Activated CD4-positive, alpha-beta T cell treated with anti-CD3 and anti-CD28 coated beads, Interleukin-2, amount 10 ng/mL, durations not matched to agents 7 days and 5 days (primary cell): ENCODE measurements at places on chromosomes 2 and 18. TPM values are rescaled to one million over a fixed set of nuclear protein-coding genes. Genes with fewer than 3 reads are reported as not detected.

DNA sequence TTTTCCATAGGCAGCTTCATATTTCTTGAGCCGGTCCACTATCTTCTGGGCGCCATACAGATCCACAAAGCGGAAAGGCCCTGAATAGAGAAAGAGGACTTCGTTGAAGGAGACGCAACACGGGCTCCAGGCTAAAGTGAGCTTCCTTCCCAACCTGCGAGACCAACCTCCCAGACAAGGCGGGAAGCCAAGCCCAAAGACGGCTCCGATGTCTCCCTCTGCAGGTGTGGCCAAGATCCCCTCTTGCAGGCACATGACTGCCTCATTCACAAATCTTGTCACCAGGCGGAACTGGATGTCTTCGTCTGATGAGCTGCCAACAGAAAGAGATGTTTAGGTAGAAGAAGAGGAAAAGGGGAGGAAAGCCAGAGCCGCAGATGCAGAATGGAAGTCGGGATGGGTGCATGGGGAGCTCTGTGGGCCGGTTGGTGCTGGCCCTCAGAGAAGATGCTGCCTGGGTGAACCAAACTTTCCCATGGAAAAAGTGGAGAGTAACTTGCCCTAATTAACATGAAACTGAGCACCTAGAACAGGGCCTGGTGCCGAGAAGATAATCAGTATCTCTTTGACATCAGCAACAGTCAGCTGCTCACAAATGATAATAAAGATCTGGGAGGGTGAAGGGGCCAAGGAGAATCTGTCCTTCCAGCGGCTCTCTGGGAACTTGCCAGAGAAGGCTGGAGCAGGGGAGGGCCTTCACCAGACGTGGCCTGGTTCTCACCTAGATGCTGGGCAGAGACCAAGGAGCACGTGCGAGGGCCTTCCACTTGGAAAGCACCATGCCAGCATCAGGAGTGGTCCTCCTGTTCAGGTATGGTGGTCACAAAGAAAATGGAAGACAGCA is 18.6 kb downstream of the GAREM2 start:
- no peak for DNase-seq

GRCh38 chr2:26574900-26575560 is 66.1 kb downstream of the CIB4 start:
- no peak for DNase-seq

Gene DOK6
- not detected for total RNA-seq

GRCh38 chr2:101692041-101692440 is 5.5 kb upstream of the MAP4K4 start:
- DNase-seq = no peak

DNA sequence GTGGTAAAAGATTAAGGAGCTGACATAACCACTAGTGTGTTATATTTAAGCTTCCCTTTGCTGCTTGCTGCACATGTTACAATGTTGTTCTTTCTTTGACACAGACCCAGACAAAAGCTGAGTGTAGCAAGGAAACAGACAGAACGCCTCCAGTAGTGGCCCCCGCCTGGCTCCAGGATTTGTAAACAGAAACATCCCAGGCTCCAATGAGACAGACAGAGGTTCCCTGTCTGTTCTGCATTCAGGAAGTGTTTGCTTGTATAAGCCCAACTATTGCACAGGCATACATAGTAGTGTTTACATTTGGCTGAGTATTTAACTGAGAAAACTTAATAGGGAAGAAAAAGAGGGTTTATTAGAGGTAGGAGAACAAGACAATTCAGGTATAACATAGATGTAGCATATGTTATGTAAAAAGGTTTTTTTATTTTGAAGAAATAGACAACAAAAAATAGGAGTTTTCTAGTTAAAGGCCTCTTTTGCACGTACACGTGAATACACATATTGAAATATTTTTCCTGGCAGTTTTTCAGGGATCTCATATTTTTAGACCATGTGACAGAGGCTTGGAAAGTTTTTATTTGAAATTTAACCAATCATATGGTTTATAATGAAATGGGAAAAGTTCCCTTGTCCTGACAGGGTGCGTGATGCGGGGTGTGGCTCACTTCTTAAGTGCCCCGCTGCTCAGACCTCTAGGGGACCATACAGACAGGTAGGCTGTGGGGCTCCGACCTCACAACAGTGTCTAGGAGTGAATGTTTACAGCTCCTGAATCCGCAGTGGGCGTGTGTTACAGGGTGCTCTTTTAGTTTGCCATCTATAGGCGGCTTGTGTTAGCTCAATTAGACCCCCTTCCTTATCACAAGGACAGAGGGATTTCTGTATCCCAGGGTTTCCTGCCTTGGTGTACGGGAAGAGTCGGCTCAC is 118.4 kb downstream of the BMPR2 start:
- DNase-seq = no peak

DNA sequence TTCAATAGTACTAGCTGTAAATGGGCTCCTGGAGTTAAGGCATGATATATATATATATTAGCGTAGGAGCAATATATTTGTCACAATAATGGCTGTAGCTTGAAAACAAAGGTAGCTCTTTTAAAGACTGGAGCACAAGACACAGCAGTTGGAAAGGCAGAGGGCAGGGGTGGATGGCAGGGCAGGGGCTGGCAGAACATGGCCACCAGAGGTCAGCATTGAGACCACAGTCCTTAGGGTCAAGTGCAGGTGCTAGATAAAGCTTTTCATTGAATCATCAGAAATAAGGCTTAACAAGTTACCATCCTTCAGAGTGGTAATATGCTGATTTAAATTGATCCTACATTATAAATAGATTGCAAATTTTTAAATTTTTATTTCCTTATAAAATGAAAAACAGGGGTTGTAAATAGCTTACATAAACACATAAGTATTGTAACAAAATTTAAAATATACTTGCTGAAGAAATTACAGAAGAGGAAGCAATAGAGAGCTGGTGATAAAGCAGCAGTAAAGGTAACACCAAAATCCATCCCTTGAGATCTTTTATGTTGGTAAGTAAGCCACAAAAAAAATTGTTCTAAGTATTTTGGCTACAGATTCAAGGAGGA is 161.2 kb upstream of the PIEZO2 start:
- peak; percentile 41 for DNase-seq

DNA sequence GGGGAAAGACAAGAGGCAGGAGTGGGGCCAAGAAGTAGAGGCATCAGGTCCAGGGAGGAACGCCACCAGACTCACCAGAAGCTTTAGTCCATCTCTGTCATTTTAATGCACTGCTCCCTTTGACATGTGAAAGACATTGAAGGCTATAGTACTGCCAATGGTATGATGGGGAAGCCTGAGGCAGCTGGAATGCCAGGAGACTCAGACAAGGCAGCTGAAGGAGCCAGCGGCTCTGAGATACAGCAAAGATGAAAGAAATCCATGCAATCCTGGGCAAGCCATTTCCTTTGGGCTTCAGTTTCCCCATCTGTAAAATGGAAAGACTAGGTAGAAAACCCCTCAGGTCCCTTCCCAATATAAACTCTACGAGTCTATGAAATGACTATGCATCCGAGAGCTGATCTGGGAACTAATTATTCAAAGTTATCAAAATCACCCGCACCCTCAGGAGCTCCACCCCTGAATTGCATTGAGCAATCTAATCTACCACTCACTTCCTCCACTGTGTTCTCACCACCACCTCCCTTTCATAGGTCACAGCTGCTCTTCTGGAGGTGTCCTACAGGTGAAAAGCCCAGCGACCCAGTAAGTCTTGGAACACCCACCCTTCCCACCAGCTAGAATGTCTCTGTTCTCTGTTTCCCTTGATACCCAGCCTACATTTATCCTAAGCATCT is 3.1 kb downstream of the CXCR2 start:
- DNase-seq = no peak

GRCh38 chr2:75632091-75632701 is 14.4 kb upstream of the MRPL19 start:
- DNase-seq = no peak

Gene FAM117B
- 24.9 TPM for total RNA-seq

DNA sequence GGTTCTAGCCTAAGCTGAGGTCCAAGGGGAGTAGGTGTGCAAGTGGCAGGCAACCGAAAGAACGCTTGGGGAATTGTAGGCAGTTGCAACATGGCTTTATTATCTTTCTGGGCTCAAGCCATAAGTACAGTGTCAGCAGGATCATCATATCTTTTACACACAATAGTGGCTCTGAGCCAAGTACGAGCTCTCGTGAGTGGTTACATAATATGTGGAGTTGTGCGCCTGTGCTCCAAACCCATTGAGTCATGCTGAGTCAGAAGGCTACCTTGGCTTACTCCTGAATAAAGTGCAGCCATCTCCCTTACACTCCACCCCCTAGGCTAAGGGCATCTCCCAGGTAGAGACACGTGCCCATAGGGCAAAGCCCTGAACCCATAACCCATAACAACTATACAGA is 233.9 kb downstream of the SATB2 start:
- DNase-seq = no peak

- DNase-seq = no peak
Observed at GRCh38 chr2:58794103-58794502, 553.0 kb upstream of the FANCL start.

DNA sequence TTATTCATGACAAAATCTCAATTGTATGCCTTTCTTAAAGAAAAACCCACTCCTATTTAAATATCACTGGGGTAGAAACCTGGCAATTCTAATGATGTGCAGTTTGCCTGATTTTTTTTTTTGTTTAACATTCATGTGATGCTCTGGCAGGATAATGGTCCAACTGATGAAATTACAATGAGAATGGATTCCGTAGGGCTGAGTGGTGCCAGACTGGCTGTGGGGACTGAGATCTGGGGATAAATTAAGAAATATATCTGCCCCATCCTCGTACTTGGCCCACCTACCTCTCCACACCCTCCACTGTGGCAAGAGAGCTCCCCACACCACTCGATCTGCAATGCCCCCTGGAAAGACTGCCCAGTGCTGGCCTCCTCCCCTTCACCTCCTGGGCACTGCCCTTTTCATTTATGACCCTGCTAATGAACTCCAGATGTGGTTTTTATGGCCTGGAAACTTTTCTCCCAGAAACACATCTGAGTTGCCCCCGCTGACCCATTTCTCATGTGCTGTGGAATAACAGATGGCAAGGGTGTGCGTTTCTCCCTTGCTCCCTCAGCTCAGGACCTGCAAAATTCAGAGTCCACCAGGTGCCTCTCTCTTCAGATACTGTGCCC is 33.0 kb upstream of the RPL37A start:
- no peak for DNase-seq

Gene B3GNT7
- total RNA-seq = not detected

- no peak for DNase-seq
Observed at GRCh38 chr2:33496726-33497125, 20.3 kb downstream of the RASGRP3 start.

Gene SKOR2
- total RNA-seq = not detected

DNA sequence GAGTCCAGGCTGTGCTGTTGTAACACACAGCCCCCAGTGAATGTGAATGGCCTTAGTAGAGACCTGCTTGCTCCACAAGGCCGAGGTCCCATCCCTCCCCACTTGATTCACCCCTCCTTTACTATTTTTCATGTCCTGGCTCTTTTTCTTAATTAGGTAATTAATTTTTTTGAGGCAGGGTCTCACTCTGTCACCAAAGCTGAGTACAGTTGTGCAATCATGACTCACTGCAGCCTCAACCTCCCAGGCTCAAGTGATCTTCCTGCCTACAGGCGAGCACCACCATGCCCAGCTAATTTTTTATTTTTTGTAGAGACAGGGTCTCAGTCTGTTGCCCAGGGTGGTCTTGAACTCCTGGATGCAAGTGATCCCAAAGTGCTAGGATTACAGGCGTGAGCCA is 19.3 kb downstream of the FBLN7 start:
- DNase-seq = no peak

DNA sequence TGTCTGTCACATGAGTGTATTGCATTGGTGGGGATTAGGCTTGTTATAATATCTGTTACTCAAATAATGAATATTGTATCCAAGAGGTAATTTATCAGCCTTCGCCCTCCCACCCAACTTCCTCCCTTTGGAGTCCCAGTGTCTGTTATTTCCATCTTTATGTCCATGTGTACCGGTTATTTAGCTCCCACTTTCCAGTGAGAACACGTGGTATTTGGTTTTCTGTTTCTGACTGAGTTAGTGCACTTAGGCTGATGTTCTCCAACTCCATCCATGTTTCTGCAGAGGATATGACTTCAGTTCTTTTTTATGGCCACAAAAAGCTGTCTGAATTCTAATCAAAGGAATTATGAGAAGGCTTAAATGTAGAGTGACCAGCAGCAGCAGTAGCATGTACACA is 104.0 kb upstream of the ARHGAP28 start:
- DNase-seq = no peak

DNA sequence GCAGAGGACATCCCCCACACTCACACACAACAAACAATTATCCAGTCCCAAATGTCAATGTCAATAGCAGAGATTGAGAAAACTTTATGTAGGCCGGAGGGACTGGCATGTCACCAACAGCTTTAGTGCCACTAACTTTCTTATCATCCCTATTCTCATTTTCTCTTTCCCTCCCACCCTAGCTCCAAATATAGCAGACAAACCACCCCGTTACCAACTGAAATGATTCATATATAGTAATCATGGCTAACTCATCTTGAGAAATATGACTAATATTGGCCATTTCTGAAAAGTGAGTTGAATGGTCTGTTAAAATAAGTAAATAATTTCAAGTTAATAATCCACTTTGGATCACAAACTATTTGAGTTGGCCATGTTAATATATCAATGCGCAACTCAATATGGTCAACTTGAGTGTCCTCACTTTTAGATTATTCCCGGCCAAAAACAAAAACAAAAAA is 242.1 kb upstream of the RND3 start:
- no peak for DNase-seq

- no peak for DNase-seq
Observed at GRCh38 chr2:213227458-213227857, 56.8 kb upstream of the SPAG16 start.

Gene CXCR4
- total RNA-seq = 169 TPM

DNA sequence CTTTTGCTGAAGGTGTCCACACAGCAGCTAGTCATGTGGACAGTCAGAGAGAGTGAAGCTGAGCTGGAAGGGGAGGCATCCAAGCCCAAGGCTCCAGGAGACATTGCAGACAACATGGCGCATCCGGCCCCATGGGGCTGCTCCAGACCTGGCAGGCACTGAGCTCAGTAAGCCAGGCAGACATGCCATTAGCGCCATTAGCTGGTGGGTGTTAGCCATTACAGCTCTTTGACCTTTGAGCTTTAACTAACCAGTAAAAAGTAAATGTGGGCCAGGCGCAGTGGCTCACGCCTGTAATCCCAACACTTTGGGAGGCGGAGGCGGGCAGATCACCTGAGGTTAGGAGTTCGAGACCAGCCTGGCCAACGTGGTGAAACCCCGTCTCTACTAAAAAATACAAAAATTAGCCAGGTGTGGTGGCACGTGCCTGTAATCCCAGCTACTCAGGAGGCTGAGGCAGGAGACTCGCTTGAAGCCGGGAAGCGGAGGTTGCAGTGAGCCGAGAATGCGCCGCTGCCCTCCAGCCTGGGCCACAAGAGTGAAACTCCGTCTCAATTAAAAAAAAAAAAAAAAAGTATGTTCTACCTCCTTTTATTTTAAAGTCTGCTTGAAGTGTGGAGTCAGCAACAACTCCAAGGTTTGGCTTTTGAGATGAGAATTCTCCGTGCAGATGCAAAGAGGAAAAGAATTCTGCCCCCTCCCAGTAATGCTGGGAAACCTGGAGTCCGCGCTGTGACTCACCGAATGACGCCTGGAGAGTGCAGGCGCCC is 69.4 kb downstream of the TWSG1 start:
- no peak for DNase-seq

Gene CDK5R2
- total RNA-seq = not detected
